Non-pigmented ciliary epithelial cell (primary cell): ENCODE measurements at places on chromosomes 5 and 9.

GRCh38 chr5:141992349-141992963 lies 20.4 kb downstream of the GNPDA1 start:
- no peak for DNase-seq

DNA sequence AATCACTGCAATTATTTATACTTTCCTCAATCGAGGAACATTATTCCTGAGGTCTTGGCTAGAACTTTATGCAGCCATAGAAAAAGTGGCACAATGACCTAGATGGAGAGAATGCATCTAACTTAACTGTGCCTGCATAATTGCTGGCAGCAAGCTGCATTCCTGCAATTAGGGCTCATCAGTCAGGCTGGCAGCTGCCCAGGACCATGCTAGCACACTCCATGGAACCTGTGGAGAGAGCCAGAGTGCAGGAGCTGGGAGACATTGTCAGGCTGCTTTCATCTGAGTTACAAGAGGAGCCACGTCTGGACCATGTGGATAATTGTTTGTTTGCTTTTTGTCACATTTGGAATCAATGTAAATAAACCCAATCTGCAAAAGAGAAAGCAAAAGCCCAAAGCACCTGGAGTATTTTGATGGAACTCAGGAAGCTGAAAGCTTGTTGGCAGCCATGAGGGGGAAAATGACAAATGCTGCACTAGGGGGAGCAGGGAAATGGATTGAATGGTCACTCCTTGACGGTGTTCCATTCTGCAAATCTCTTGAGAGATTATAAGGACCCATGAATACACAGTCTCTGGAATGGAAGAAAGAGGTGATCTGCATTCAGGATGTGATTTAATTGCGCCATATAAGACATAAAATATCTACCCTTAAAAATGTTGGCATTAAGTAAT lies 839.9 kb downstream of the MAT2B start:
- DNase-seq: no peak

GRCh38 chr5:108487951-108488350 lies 106.1 kb upstream of the FBXL17 start:
- DNase-seq: no peak

GRCh38 chr9:114382699-114383520 lies 4.9 kb downstream of the AKNA start:
- no peak for DNase-seq

- DNase-seq: no peak
These were observed 240.2 kb downstream of the RFK start for GRCh38 chr9:76153902-76154629.

- DNase-seq: no peak
These were observed 1.3 kb upstream of the REEP5 start for GRCh38 chr5:112923148-112923917.

DNA sequence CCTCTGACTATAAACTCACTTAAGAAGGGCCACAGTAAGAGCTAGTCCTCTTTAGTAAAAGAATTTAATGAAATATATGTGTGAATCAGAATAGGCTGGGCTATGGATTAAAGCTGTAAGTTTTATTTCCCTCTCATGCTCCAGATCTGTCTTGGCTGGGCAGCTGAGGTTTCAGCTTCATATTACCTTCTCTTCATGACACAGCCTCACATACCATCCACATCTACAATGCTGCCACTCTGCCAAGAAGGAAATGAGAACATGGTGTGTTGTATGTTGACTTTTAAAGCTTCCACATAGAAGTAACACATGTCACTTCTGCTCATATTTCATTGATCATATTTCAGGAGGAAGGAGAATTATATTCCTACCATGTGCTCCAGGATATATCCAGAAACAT lies 776.0 kb upstream of the ACO1 start:
- DNase-seq: peak; percentile 28

DNA sequence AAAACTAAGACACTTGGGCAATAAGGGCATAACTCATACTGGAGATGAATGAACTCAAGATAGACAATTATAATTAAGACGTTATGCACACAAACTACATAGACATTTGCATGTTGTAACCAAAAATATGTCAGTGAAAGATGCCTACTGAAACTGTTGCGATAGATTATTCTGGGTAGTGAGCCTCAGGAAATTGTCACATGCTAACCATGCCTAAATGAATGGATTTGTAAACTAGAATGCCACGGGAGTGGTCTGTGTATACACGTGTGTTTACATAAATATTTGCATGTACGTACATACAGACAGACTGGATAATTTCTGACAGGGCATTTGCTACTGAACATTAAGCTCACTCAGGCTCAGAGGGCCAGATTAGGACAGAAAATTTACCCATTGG lies 1.2 kb downstream of the NIPSNAP3B start:
- no peak for DNase-seq

DNA sequence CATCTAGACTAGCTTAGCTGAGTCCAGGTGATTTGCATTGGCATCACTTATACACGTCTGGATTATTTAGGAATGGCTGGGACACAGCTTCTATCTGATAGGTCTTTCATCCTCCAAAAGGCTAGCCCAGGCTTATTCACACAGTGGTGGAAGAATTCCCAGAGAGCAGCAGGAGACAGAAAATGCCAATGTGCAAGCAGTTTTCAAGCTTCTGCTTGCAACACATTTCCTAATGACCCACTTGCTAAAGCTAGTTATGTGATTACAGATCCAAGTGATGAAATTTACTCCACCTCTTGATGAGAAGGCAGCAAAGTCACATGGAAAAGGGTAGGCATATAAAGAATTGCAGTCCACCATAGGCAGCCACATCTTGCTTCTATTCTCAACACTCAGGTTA lies 44.2 kb upstream of the MAST4 start:
- DNase-seq: no peak

DNA sequence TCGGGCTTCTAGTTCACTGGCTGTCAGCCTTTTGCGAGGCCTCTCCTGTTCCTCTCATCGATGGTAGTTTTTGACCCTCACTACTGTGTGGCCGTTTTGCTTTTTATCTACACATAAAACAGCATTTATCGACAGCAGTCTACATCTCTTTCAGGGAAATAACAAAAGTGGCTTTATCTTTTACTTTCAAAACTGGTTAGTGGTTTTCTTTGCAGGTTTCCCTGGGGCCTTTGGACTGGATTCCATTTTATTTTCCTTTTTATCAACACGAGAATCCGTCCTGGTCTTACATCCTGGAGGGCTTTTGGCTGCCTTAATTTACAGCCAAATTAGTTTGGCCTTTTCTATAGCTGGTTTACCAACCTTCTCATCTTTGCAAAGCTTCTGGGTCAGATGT lies 793 bp upstream of the PKD2L2 start:
- DNase-seq: no peak

- DNase-seq: no peak
These were observed 1429.8 kb upstream of the CDH9 start for GRCh38 chr5:28468166-28468565.

GRCh38 chr5:127957183-127957582 lies 126.4 kb upstream of the SLC12A2 start:
- no peak for DNase-seq

GRCh38 chr5:91266184-91266705 lies 116.9 kb downstream of the ARRDC3 start:
- no peak for DNase-seq

DNA sequence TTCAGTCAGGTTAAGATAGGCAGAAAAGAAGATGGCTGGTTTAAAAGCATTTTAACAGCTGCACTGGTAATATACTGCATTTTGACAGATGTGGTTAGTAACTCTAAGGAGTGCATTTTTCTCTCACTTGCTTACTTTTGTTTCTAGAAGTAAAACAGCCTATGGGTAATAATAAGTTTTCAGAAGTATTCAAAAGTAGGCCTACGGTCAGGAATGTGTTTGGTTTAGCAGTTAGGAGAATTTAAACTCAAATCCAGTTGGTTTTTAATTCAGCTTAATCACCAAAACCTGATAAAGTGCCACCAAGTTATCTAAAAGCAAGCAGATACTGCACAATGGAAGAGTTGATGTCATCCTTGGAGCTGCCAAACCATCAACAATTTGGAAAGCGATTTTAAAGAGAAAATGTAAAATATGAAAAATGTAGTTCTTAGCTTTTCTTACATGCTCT lies 160.3 kb downstream of the ARSB start:
- DNase-seq: no peak

GRCh38 chr5:106116682-106117081 lies 1554.1 kb downstream of the EFNA5 start:
- DNase-seq: no peak

DNA sequence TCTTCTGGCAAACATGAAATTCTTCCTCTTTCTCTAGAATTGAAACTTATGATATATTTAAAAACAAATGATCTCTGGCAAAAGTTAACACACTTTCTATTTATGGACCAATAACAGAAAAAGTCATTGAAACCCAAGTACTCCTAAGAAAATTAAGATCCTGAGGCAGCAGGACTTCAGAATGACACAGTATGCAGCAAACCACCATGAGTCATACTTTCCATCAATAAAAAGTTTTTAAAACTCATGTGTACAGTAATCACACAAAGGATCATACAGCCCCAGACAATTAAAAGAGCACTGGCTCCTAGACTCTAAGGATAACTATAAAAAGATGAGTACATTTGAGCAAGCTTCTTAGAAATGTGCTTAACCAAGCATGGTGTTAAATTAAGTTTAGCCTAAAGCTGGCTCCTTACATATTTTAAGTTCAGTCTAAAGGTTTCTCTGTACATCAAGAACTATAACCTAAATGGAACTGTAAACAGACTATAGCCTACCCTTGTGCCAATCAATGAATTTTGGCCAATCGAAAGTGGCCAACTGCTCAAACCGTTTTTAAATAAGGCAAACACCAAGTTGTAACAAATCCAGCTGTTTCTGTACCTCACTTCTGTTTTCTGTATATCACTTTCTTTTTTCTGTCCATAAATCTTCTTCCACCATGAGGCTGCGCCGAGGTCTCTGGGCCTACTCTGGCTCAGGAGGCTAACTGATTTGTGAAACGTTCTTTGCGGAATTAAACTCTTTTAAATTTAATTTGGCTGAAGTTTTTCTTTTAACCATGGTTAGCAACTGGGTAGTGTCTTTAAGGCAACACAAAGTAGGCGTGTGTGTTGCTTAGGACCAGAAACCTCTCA lies 232.1 kb upstream of the PIK3R1 start:
- peak; percentile 52 for DNase-seq

DNA sequence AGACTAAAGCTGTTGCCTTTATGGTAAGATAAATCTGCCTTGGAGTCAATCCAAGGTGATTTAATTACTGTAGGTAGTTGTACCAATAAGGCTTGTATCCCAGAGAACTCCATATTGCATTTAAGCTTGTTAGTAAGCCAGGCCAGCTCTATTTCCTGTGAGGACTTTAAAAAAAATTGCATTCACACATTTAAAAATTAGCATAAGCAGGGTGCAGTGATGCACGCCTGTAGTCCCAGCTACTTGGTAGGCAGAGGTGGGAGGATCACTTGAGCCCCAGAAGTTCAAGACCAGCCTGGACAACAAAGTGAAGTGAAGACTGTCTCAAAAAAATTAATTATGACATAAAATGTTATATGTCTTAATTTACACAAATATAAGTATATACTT lies 28.7 kb upstream of the ABL1 start:
- no peak for DNase-seq

- no peak for DNase-seq
These were observed 133.0 kb upstream of the STK32A start for GRCh38 chr5:147101659-147102369.

- DNase-seq: no peak
These were observed 38.1 kb upstream of the FCN1 start for GRCh38 chr9:134955801-134956200.

GRCh38 chr5:56993241-56993640 lies 41.3 kb upstream of the MIER3 start:
- DNase-seq: no peak

DNA sequence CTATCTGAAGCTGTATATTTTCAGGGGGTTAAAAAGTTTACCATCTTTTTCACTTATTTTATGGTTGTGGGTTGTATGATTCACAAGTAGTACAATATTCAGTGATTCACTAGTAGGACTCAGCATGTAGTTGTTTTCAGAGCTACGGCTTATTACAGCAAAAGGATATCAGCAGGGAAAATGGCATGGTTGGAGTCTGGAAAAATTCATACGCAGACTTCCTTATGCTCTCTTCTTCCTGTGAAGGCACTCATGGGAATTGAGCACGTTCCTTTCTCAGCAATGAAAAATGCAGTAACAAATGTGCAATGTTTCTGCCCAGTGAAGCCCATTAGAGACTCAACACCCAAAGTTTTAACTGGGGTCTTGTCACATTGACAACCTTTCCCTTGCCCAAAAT lies 250.5 kb downstream of the KCNN2 start:
- no peak for DNase-seq

DNA sequence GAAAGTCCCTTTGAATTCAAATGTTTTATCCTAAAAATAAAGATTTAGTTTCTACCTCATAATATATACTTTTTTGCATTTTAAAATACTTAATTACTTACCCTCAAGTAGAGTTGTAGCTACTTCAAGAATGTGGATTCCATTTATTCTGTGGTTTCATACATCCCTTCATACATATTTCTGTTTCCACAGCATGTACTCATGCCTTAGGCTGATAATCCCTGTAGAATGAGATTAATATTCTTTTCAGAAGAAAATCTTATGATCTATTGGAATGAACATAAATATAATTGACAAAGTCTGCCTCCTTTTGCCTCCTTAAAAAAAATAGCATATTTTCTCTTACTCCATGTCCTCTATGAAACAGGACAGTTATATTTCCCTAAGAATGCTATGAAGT lies 465.7 kb downstream of the DTWD2 start:
- DNase-seq: no peak

DNA sequence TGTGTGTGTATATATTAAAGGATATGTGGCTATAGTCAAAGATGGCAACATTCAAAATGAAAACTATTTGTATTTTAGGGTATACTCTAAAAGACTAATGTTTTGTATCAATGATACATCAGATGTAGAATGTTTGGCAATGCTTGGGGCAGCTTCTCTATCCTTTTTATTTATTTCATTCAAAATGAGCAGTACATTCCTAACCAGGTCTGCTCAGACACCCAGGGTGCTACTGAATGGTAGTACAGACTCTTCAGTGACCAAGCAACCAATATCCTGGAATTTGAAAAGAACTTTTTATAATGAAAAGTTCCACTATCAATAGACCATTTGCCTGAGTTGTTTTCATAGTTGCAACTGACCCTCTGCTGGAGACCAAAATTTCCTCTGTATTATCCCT lies 23.9 kb downstream of the MEGF9 start:
- no peak for DNase-seq

GRCh38 chr5:78803353-78803752 lies 154.8 kb upstream of the LHFPL2 start:
- no peak for DNase-seq
